Activated CD4-positive, CD25-positive, alpha-beta regulatory T cell (primary cell): ENCODE measurements at places on chromosomes 3 and 15.

DNA sequence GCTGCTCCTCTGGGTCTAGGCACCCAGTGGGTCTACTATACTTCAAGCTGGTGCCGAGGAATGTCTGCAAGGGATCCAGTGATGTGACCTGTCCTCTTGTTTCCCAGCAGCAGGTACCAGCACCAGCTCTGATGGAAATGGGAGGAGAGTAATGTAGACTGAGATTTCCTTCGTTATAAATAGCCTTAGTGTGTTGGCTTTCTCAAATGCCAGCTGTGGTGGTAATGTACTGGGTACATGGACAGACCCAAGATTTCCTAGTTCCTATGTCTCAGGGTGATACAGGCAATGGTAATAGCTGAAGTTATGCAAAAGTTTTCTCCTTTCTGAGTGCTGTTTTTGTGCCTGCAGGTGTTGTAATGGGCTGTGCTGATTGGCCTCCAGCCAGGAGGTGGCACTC lies 33.0 kb upstream of the ABI3BP start:
- no peak for DNase-seq

DNA sequence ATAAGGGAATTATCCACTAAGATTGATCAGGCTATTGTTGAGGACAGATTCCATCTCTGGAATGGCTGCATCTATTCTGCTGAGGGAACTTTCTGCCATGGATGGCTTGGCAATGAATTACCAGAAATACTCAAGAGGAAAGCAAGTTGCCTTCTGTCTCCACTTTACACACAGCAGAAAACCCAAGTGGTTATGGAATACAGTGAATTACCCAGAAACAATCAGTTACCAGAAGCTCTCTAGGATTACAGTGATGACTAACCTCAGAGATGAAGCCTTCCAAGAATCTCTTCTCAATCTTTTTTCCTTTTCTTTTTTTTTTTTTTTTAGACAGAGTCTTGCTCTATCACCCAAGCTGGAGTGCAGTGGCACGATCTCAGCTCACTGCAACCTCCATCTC lies 183.3 kb downstream of the WDR76 start:
- DNase-seq, result no peak

GRCh38 chr3:167882057-167882667 lies 146.6 kb downstream of the SERPINI1 start:
- no peak for DNase-seq

DNA sequence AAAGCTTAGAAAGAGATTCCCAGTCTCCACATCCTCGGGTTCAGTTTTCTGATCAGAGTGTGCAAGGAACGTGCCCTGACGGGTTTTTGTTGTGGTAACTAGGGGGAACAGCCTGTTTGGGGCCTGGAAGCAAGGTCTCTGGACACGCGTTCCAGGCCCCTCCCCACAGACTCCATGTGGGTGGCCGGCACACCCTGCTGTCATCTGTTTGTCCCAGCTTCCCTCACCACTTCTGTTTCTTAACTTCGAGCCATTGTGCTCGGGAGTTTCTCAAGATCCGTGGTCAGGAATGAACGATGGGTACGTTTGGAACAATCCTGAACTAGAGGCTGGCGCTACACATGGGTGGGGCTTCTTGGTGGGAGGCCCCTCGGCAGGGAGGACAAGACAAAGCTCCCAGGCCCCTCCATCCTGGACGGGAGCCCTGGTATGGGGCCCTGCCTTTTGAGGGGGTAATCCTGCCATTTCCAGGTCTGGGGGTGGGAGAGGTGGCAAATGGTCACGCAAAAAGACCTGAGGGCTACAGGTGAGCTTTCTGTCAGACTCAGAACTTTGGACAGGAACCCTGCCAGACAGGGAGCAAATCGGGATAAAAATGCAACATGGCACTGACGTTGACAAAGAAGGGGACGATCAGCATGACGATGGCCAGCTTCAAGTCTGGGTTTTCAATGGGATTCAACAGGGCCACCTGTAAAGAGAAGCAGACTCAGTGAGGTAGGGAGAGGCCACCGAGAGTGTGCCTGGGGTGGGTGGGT lies 8.5 kb upstream of the MUSTN1 start:
- no peak for DNase-seq

- no peak for DNase-seq
Observed at GRCh38 chr15:63970621-63971426, 75.5 kb downstream of the DAPK2 start.

DNA sequence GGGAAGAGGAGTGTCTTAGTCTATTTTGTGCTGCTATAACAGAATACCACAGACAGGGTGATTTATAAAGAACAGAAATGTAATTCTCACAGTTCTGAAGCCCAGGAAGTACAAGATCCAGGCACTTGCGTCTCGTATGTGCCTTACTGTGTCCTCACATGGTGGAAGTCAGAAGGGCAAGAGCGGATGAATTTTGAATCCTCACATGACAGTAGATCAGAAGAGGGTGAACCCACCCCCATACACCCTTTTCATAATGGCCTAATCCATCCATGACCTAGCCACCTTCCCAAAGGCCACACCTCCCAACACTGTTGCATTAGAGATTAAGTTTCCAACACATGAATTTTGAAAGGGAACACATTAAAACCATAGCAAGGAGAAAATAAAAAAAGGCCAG lies 18.7 kb upstream of the ANXA2 start:
- no peak for DNase-seq

DNA sequence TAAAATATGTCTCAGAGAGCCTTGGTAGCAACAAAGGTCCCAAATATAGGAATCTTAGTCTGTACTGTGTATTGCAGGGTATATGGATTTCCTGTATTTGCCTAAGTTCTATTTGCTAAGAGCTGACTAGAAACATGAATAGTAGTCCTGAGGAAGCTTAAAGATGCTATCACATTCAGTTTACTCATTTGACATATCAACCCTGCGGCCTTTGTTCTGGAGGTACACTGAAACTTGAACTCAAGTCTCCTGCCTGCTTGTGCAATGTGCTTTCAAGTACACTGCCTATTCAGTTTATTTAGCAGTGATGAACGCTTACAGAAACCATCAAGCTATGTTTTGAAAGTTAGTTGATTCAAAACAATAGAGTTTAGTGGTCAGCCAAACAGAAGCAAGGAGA lies 21.1 kb downstream of the IL1RAP start:
- DNase-seq, result no peak

DNA sequence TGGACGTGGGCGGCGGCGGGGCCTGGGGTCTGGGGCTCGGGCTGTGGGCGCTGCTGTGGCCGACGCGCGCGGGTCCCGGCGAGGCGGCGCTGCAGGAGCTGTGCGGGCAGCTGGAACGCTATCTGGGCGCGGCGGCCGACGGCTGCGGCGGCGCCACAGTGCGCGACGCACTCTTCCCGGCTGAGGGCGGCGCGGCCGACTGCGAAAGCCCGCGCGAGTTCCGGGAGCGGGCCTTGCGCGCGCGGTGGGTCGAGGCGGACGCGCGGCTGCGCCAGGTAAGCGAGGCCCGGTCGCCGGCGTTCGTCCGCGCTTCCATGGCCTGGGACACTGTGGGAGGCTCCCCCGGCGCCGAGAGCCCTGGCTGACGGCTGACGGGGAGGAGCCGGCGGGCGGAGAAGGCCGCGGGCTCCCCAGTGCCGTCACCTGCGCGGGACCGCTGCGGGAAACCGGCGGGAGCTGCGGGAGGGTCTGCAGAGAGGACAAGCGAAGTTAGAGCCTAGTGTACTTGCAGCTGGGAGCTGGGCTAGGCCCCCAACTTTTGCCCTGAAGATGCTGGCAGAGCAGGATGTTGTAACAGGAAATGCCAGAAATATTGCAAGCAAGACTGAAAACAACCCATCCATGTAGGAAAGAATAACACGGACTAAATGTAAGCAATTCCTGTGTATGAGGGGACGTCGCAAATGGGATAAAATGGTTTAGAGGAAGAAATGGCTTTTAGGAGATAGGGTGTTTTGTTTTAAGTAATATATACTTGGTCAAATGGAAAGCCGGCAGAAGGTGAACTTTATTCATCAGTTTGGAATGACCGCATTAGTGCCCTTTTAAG lies 847 bp downstream of the WHAMM start:
- peak; percentile 38 for DNase-seq

DNA sequence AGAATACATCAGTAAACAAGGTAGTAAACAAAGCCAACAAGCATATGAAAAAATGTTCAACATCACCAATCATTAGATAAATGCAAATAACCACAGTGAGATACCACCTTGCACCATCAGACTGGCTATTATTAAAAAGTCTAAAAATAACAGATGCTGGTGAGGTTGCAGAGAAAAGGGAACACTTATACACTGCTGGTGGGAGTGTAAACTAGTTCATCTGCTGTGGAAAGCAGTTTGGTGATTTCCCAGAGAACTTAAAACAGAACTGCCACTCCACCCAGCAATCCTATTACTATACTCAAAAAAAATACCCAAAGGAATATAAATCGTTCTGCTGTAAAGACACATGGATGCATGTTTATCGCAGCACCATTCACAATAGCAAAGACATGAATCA lies 30.3 kb upstream of the ZBTB38 start:
- no peak for DNase-seq

GRCh38 chr3:82493858-82494257 lies 732.4 kb upstream of the GBE1 start:
- no peak for DNase-seq
